Esophagus squamous epithelium (tissue), 5 donors: ENCODE measurements at places on chromosomes 7 and 10.

- DNase-seq, result no peak
Observed at GRCh38 chr10:1425879-1426278, 311.4 kb downstream of the ADARB2 start.

- no peak for DNase-seq
Observed at GRCh38 chr10:86815035-86815617, 58.7 kb downstream of the BMPR1A start.

DNA sequence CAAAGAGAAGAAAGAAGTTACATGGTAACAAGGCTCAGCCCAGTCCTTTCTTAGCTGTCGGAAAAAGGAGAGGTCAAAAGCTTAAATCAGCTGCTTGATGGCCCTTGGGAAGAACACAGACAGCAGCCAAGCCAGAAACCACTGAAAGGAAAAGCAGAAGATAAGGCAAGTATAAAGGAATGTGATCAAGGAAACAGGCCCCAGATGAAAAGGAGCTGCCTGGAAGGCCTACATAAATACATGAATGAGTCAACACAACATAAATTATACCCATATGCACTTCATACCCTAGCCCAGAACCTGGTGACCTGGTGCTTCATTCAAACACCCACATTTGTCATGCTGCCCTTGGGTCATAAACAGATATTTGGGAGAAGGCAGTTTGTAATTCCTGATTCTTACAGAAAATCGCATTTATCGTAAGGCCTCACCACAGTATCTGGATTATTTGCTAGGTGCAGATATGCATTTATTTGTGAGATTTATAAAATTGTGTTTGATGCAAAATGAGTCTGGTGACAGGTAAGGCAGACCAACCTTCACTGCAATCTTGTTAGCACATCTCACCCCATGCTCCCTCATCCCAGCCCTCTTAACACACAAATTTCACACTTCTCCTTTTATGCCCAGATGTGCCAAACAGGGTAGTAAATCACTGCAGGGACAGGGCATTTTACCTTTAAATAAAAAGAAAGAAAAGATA, 94.9 kb upstream of the KCNIP2 start:
- no peak for DNase-seq

DNA sequence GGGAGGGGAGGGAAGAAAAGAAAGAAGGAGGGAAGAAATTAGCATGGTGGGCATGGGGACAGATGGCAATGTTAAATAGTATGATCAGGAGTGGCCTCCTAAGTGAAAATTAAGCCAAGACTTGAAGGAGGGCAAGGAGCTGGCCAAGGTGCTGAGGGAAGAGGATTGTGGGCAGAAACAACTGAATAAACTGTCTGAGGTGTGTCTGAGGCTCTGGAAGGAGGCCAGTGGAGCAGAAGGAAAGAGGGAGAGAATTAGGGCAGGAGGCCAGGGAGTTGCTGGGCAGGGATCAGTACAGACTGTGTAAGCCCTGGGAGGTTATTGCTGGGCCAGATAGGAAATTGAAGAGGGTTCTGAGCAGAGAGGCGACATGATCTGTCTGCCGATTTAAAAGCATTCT, 40.6 kb upstream of the VKORC1L1 start:
- no peak for DNase-seq

GRCh38 chr10:50395271-50395670, 144.0 kb upstream of the ASAH2 start:
- no peak for DNase-seq

DNA sequence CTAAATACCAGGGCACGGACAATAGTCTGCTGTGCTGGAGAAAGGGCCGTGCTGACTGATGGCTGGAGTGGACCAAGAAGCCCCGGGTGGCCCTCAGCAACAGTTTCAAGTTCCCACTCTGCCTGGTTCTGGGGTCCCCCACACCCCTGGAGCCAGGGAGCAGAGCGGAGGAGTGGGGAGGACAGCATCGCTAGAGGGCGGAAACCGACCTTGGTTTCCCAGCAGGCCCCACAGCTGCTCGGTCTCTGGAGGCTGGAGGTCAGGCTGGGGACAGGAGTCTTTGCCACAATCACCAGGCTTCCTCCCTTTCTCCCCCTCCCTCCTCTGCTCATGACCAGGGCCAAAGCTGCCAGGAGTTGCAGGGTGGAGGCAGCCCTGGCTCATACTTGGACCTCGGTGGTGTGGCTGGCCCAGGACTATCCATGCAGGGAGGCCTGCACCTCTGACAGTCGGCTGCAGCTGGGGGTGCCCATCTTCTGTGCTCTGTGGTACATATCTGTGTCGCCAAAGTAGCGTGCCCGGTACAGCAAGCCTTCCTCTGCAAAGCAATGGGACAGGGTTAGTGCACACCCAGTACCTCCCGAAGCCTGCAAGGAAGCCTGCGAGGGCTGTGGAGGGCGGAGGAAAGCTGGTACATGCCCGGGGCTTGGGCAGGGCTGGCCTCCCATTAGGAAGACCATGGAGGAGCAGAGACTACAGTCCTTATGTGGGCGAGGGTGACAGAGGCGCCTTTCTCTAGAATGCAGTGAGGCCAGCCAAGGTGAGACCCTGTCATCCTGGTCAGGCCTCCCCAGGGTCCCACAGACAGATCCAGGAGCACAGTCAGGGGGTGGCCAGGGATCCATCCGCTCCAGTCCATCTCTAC, 19.1 kb downstream of the DNAJB12 start:
- peak; percentile 42 for DNase-seq

DNA sequence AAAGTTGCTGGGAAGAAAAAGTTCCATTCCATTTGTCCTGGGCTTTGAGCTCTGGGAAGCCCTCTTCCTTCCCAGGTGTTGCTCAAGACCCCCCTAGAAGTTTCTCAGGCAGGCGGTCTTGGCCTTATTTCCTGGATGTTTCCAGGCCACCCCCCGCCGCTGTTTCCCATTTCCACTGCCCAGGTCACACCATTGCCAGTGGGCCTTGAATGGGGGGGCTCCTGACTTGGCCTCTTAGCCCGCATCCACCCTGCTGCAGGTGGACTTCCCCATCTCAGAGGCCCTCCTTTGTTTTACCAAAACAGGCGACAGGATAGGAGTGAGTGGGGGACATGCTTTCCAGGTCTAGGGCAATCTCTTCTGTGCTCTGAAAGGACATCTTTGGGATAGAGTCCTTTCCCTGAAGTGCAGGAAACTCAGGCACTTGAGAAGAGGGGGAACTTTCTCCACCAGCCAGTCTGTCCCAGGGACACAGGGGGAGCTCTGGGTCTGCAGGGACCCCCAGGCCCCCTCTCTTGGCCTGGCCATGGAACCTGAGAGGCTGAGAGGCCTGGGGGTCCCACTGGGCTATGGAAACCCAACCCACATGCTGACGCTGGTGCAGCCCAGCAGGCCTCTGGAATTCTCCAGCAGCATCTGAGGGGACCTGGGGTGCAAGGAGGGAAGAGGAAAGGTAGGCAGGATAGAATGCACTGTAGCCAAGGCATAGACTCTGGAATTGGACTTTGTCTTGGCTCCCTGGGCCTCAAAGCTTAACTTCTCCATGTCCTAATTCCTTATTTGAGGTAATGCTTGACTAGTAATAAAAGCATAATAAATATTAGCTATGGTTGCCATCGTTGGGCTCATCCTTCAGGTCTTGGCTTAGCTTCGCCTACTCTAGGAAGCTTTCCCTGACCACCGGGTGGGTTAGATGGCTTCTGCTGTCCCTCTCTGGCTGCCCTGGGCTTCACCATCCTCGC, 17.6 kb downstream of the NEURL1 start:
- no peak for DNase-seq
